ENCODE measurements at places on chromosomes 2 and 18.
A peak's percentile ranks its signal among the peaks of the same experiment; 100 is the strongest.

DNA sequence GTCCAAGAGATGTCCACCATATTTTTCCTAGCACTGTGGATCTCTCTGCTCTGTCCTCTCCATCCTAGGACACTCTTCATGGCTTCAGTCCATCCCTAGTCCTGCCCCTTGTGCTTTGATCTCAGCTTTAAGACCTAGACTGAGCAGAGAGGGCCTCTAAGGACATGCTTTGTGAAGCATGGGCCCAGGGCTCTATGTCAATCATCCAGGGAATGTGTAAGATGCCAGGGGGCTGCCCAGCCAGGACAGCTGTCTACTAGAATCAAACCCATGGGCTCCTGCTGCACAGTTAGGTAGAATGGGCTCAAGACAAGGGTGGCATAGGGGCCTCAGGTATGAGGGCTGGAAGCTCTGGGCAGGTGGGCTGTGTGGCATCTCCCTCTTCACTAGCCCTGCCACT, 24.9 kb downstream of the TET3 start:
- no peak for DNase-seq

- DNase-seq = no peak
These were observed 122.4 kb upstream of the LINC00305 start for GRCh38 chr18:64271246-64271645.

- DNase-seq = no peak
These were observed 776.4 kb downstream of the EPHA4 start for GRCh38 chr2:220795705-220796104.

GRCh38 chr2:241248897-241249296, 60.4 kb downstream of the ANO7 start:
- no peak for DNase-seq

- no peak for DNase-seq
These were observed 890.3 kb upstream of the ACVR2A start for GRCh38 chr2:146954544-146954943.

- DNase-seq = no peak
These were observed 97.2 kb downstream of the AGPS start for GRCh38 chr2:177489719-177490301.

- no peak for DNase-seq
These were observed 639.7 kb upstream of the SYT4 start for GRCh38 chr18:43916984-43917383.

DNA sequence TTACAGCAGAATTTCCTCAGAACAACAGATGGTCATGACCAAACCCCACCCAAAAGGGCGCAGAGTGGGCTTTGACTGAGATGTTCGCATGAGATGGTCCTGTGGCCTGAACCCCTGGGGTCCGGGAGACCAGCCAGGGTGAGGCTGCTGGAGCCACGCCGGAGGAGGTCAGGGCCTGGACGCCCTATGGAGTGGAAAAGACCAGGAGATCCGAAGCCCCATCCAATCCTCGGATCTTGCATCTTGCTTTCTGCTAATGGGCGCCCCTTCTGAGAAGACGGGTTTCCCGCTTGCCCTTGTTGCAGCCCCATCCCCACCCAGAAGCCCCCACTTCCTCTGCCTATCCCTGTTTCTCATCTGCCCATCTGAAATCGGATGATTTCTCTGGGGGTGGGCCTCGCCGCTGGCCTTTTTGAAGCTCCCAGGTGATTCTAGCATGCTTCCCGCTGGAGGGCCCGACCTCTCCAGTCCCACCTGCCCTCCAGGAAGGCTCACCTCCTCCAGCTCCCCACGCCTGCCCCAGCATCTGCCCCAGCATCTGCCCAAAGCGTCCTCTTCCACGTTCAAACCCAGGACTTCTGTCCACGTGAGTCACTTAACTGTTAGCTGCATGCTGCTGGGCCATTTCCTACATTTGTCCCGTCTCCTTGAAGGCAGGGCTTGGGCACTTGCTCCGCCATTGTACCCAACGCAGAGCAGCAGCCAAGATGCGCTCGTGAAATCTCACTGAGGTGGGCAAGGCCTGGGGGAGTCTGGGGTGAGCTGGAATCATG, 4.3 kb upstream of the CNDP1 start:
- no peak for DNase-seq

GRCh38 chr2:190626641-190627210, 22.2 kb upstream of the NAB1 start:
- DNase-seq = no peak

DNA sequence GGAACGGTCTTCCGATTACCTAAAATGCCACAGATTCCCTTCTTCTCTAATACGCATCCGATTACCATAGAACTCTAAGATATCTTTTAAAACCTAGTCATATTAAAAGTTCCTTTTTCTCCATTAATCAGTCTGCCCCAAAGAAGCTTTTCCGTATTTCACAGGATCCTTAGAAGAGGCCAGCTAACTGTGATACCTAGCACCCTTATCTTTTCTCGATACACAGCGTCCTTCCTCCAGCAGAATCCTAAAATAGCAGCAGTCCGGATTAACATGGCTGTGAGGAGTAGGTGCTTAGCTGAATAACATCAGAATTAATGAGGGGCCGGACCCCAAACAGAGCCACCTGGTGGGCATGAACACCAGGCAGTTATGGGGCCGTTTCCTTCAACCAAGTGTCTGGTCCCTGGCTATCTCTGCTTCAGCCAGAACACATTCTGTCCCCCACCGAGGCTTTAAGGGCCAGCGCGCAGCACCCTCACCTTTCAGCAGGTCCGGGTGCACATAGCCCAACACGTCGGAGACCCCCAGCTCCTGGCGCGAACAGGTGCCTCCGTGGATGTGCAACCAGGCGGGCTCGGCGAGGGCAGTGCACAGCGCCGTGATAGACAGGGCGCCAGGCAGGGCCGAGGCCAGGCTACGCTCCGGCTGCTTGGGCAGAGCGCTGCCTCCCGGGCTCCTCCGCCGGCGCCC, 995 bp downstream of the TMEM127 start:
- peak; percentile 31 for DNase-seq

DNA sequence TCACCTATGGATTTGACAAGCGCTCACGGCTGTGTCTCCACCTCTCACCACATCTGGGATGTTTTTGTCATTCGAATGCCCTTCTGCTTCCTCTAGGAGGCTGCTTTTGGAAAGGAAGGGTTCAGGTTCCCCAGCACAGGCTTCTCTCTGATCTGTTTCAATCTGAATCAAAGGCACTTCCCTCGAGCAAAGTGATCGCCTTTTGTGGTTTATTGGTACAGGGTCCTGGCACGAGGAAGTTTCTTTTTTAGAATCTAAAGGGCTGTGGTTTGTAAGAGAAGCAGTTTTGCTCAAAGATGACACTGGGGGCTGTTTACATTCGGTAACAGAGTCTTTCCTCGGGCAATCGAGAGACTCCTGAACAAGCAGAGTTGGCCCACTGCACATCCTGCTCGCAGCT, 145.0 kb downstream of the DAW1 start:
- no peak for DNase-seq

DNA sequence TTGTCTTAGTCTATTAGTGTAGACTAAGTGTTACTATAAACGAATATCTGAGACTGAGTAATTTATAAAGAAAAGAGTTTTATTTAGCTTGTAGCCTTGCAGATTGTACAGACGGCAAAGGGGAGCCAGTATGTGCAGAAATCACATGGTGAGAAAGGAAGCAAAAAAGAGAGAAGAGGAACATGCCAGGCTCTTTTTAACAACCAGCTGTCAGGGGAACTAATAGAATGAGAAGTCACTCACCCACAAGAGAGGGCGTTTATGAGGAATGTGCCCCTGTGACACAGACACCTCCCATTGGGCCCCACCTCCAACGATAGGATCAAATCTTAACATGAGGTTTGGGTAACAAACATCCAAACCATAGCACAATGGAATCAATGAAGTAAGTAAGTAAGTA, 20.6 kb upstream of the ZNF804A start:
- DNase-seq = no peak

DNA sequence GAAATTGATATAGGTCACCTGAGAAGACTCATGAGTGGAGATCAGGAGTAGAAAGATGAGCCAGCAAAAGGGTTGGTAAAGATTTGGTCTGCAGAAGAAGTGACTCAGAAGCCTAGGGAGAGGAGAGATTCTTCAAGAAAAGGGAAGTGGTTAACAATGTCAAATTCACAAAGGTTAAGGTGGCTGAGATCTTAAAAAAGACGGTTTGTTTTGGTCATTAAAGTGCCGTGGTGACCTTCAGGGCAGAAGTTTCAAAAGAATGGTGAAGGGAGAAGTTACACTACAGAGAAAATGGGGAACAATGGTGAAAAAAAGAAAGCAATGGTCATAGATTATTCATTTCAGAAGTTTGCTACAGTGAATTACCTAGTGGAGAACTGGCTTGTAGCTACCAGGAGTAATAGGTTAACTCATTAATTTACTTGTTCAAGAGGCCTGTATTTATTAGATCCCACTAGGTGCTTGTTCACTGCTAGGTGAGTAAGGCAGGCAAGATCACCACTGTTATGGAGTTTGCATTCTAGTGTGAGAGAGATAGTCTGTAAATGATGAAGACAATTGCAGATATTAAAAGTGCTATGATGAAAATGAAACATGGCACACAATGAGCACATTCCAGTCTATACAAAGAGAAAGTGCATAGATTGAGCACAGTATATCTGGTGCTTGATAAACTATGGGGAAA, 43.0 kb downstream of the FBXO48 start:
- no peak for DNase-seq

- no peak for DNase-seq
These were observed 71.2 kb downstream of the HPCAL1 start for GRCh38 chr2:10373931-10374330.

All from C1 segment of cervical spinal cord (tissue), 14 donors.